Stimulated activated CD8-positive, alpha-beta memory T cell treated with anti-CD3 and anti-CD28 coated beads, Interleukin-7, amount 100 ng/mL, for 1 hour (primary cell): ENCODE measurements at places on chromosomes 16 and 17.

GRCh38 chr16:83951544-83951943, 1.5 kb upstream of the OSGIN1 start:
- no peak for DNase-seq

GRCh38 chr17:49645654-49646053, 32.2 kb downstream of the SPOP start:
- DNase-seq, result no peak

- DNase-seq, result no peak
Measured at GRCh38 chr17:67801626-67802175, 23.6 kb upstream of the BPTF start.

DNA sequence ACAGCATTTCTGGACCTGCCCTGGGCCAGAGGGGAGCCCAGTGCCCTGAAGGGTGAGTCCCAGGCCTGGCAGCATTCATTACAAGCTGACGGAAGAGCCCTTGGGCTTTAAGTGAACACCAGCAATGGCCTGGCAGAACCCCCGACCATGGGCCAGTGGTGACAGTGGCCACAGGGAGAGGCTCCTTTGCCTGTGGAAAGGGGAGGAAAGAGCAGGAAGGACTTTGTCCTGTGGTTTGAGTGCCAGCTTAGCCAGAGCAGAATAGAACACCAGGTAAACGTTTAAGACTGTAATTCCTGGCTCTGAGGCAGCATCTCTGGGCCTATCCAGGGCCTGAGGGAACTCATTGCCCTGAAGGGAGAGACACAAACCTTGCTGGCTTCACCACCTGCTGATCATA, 34.3 kb upstream of the ATP2C2 start:
- no peak for DNase-seq

DNA sequence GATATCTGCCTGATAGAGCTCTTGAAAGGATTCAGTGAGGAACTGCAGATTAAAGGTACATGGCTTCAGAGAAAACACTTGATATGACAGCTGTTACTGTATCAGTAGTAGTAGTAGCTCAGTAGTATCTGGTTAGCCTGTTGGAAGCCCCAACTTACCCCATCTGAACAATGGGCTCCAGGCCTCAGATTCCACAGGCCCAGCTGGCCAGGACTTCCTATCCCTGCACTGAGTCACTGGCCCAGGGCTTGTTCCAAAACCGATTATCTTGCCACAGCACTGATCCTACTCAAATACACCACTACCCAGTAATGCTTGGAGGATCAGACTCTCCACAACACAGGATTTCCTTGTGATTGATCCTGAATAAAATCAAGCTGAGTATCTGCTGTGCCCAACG, 32.6 kb downstream of the DCUN1D3 start:
- no peak for DNase-seq

- no peak for DNase-seq
Measured at GRCh38 chr16:87582216-87582965, 19.9 kb upstream of the JPH3 start.

- DNase-seq, result no peak
Measured at GRCh38 chr17:15913826-15914225, 31.1 kb upstream of the ADORA2B start.

GRCh38 chr16:19715566-19715965, 2.5 kb downstream of the KNOP1 start:
- DNase-seq, result no peak

DNA sequence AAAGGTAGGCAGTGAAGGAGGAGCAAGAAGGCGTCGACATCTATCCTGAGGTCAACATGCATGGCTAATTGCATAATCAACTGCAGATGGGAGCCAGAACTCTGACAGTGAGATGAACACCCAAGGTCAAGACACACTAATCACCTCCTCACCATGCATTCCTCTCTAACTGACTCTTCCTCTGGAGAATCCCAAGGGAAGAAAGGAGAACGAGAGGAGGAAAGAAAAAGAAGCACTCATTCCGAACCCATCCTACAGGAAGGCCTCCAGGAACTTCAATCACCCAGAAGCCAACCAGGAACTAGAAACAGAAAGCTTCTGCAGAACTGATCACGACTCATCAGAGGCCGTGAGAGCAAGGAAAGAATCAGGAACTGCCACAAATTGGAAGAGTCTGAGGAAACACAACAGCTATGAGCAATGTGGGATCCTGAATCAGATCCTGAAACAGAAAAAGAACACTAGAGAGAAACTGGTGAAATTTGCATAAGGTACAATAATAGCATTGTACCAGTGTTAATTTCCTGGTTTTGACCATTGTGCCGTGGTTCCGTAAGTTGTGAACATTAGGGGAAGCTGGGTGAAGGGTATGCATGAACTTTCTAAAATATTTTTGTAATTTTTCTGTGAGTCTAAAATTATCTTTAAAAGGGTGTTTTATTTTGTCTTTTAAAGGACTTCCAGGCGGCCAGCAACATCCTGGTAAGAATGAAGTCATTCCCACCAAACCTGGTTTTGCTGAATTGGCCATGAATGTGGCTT, 10.0 kb upstream of the BEAN1 start:
- no peak for DNase-seq
